ENCODE measurements at places on chromosomes 13 and 19.

- peak; percentile 82 for DNase-seq
These were observed at the start of gene TNFSF9 for GRCh38 chr19:6530386-6531162. TSS of gene TNFSF9 (plus strand) at chr19:6531026. CDS start at chr19:6531037, 11 bp downstream.

GRCh38 chr13:20101467-20102316, 59.2 kb downstream of the GJA3 start:
- no peak for DNase-seq

DNA sequence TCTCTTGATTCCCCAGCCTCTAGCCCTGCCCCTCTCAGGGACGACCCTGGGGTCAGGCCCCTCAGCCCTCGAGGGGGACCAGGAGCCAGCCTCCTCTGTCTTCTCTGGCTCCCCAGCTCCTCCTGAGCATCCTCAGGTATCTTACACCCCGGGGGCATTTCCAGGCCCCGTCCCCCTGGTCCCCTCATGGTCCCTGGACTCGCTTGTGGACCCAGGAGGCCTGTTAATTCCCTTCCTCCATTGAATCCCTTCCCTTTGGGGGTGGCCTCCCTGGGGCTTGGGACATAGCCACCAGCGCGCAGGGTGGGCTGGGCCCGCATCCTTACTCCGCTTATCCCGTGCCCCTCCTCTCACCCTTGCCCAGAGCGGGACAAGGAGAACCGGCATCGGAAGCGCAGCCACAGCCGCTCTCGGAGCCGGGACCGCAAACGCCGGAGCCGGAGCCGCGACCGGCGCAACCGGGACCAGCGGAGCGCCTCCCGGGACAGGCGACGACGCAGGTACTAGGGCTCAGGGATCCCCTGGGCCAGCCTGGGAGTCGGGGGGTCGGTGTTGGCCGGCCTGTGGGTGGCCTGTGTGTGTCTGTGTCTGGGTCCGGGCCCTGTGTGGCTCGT, 4.1 kb downstream of the U2AF2 start:
- no peak for DNase-seq

DNA sequence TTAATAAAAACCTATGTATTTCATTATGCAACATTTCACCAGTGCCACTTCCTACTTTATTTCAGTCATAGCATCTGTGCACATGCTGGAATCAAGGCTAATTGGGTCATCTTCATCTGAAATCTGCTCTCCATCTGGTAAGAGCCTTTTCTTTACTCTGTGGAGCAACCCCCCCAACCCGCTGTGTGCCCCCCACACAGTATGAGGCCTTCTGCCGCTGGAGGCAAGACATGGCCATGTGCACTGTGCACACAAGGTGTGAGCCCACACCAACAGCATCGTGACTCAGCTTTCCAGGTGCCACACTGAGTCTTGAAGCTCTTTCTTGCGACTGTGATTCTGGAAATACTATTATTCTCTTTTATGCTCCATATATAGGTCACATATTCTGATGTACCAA, 471.0 kb downstream of the TBC1D4 start:
- DNase-seq = no peak

DNA sequence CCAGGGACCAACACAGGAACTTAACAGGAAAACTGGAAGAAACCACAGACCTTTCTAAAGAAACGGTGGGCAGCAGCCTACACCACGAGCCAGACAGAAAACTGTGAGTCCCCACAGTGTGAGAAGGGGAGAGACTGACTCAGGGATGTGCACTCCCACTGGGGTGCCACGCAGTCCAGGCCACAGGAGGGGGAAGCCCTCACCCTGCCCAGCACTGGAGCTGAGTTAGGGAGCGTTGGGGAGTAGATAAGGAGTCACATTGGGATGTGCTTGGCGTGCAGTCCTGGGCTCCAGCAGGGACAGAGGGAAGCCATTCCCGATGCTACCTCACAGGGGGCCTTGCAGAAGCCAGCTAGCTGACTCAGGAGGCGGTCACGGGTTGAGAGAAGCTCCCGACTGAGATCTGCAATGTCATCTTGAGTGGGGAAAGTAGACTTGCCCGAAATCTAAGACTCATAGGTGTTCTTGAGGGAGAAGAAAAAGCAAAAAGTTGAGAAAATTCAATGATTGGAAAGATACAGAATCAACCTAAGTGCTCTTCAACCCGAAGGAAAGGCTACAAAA, 17.3 kb downstream of the SIGLEC8 start:
- peak; percentile 45 for DNase-seq

DNA sequence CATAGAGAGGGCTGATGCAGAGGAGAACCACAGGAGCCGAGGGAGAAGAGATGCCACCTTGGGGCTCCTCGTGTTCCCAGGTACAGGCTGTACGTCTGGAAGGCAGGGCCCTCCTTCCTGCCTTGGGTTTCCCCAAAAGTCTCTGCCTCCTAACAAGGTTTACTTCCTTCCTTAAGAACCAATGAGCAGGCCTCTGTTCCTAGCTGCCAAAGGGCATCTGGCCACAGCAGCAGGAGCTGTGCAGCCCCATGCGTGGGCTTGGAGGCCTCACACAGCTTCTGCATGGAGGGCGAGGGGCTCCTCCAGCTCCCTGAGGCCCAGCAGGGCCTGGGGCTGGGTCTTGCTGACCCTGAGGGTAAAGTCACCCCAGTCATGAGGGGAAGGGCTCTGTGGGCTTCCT, 40.6 kb upstream of the TSHZ3 start:
- DNase-seq = no peak

- DNase-seq = no peak
These were observed 18.1 kb upstream of the SLC7A9 start for GRCh38 chr19:32887572-32888215.

DNA sequence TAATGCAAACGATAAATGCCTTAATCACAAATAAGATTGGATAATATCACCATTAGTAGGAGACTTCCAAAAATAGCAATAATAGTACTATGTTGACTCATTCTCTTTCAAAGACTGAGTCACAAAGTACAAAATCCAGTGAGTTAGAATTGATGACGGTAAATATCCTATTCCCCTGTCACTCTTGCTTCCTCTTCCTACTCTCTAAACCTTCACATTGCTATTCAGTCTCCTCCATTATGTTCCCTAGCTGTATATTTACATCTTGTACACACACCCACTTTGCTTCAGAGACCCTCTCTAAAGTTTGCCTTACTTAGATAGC, 26.3 kb upstream of the INTS6 start:
- no peak for DNase-seq

- DNase-seq = no peak
These were observed 7.2 kb upstream of the TUBB4A start for GRCh38 chr19:6509118-6509971.

DNA sequence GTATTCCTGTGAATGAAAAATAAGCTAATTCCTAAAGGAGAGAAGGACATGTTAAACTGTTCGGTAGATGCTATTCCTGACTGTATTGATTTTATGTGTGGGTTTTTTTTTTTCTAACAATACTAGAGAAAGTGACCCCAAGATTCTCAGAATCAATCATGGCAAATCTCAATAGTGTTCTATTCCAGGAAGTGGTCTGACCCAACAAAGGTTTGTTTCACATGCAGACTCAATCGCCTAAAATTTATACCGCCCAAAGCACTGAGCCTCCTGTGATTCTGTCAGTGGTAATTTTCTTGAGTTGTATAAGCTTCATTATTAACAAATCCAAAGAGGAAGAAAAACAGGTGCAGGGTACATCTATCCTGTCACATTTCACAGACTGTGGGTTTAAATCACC, 293.7 kb downstream of the SUCLA2 start:
- DNase-seq = no peak

DNA sequence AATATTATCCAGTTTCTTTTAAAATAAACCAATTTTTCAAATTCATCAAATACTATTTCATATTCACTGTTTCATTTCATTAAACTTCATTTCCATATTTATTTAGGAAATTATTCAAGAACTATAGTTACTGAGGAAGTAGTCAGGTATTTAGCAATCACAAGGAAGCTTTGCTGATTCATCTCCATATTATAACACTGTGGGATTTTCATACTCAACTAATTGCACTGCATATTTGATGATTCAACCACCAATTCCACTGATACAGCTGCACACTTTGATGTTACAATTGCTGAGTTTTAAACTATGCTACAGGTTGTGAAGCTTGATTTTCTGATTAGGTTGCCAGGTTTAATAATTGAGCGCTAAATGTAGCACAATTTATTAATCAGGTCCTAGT, 556.8 kb upstream of the SLITRK1 start:
- no peak for DNase-seq

DNA sequence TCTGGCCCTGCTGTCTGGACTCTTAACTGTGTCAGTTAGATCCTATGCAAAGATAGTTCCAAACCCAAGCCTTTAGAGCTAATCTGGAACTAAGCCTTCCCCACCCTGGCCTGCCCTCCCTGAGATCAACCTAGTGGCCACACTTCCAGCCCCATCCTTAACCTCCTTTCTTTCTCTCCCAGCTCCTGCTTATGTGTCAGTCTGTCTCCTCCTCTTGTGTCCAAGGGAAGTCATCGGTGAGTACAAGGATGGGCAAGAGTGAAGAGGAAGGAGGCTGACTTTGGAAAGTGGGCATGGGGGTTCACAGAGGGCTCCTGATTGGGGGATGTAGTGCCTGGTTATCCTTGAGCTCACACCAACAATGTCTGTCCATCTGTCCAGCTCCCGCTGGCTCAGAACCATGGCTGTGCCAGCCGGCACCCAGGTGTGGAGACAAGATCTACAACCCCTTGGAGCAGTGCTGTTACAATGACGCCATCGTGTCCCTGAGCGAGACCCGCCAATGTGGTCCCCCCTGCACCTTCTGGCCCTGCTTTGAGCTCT, 12.3 kb downstream of the IGFL2 start:
- no peak for DNase-seq

DNA sequence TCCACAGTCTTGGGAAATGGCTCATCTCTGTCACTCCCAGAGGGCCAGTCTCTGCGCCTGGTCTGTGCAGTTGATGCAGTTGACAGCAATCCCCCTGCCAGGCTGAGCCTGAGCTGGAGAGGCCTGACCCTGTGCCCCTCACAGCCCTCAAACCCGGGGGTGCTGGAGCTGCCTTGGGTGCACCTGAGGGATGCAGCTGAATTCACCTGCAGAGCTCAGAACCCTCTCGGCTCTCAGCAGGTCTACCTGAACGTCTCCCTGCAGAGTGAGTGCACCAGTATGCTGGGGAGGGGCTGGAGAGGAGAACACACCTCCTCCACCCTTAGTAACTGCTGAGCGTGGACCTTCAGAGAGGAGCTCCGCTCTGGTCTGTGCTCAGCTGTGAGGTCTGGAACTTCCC, 2.3 kb downstream of the SIGLEC9 start:
- no peak for DNase-seq

- no peak for DNase-seq
These were observed 22.2 kb upstream of the ZNF181 start for GRCh38 chr19:34711890-34712289.

DNA sequence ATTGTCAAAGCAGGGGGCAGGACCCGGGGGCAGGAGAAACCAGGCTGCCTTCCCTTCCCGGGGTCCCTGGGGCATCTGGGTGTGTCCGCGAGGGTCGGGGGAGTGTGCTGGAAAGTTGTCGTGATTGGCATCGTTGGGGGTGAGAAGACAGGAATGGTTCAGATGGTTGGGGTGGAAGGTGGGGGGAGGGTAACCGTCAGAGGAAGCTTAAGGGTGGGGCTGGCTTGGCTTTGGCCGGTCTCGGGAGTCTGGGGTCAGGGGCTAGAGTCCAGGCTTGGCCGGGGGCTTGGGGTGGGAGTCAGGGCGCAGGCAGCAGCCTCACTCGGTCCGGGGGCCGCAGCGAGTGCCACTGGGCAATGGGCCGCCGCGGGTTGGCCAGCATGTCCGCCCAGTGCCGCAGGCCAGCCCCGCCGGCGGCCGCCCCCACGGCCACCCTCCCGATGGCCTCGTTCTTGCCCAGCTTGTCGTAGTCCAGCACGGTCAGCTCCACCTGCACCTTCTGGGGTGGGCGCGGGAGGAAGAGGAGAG, 6.8 kb upstream of the DNAAF3 start:
- no peak for DNase-seq

- DNase-seq = no peak
These were observed 28.2 kb downstream of the GAS6 start for GRCh38 chr13:113835461-113836270.

DNA sequence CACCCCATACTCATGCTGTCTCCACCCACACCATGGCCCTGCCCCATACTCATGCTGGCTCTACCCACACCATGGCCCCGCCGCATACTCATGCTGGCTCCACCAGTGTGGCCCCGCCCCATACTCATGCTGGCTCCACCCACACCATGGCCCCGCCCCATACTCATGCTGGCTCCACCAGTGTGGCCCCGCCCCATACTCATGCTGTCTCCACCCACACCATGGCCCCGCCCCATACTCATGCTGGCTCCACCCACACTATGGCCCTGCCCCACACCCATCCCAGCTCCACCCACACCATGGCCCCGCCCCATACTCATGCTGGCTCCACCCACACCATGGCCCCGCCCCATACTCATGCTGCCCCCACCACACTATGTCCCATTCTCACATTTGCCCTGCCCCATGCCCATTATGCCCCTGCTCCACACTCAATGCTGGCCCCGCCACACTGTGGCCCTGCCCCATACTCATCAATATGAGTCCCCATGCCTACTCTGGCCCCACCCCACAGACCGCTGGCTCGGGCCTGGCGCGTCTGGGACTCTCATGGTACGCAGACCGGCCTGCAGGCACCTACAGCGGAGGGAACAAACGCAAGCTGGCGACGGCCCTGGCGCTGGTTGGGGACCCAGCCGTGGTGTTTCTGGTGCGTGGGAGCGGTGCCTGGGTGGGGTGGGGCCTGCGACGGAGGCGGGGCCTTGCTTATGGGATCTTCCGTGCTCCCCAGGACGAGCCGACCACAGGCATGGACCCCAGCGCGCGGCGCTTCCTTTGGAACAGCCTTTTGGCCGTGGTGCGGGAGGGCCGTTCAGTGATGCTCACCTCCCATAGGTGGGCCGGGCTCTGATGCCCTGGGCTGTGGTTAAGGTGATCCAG, 3.7 kb upstream of the ARHGAP45 start:
- DNase-seq = no peak

DNA sequence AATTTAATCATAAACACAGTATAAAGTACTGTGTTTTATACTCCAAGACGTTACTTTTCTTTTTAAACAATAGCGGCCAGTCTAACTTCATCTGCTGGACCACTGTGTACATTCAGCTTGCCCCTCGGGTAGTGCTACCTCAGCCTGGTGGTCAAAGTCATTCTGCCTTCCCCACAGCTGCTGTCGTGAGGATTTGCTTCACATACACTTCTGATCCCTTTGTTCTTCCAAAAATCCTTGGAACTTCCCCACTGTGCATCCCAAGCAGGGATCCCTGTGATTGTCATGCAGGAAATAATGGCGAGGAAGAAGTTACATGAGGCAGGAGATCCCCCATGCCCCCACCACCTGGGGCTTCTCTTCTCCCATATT, 234.9 kb upstream of the STARD13 start:
- DNase-seq = no peak

GRCh38 chr19:56538761-56539263, at the start of gene ZFP28:
TSS of gene ZFP28 (plus strand) at chr19:56538948. CDS start at chr19:56539019, 71 bp downstream.
- DNase-seq = peak; percentile 31
